ENCODE measurements at places on chromosomes 5 and 9.
A peak's percentile ranks its signal among the peaks of the same experiment; 100 is the strongest.

GRCh38 chr5:117551236-117551635, 976.6 kb upstream of the SEMA6A start:
- no peak for DNase-seq

DNA sequence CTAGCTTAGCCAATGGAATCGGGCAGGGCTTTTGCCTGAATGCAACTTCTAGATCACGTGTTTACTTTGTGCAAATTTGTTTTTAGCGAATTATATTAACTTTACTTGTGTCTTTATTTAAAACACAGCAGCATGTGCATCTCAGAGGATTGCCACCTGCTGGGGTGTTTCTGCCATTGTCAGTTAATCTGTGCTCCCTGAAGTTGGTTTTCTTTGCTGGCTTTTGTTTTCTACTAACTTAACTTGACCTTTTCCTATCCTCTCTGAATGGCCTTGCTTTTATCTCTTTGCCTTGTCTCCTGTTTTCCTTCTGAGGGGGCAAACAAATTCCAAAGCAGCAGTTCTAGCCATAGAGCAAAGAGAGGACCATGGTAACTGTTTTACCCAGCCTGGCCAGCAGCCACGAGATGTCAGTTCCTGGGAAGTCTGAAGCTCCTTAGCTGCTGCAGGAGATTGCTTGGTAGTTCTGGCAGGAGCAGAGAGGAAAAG, 67.6 kb downstream of the ARHGEF28 start:
- DNase-seq: no peak

DNA sequence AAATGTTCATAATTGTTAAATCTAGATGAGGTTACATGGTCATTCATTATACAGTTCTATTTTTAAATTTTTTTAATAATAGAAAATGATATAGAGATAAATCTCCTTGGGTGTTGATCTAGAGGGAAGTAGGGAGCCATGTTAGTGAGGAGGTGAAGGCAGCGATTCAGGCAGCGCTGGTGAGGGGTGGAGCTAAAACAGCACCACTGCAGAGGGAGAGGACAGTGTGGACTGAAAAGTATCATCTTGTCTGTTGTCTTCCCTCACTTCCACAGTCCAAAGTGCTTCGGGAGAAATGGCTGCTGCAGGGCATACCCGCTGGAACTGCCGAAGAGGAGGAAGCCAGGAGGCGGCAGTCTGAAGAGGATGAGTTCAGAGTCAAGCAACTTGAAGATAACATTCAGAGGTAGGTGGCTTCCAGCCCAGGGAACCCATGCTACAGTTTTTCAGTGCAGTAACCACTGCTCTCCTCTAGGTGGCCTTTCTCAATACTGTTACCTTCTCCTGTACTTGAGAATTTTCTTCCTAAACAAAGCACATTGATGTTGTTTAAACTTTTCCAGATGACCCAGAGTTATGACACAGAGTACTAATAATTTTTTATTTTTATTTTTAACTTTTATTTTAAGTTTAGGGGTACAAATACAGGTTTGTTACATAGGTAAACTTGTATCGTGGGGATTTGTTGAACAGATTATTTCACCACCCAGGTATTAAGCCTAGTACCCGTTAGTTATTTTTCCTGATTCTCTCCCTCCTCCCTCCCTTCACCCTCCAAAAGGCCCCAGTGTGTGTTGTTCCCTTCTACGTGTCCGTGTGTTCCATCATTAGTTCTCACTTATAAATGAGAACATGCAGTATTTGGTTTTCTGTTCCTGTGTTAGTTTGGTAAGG, 100.5 kb downstream of the PALM2AKAP2 start:
- DNase-seq: no peak

DNA sequence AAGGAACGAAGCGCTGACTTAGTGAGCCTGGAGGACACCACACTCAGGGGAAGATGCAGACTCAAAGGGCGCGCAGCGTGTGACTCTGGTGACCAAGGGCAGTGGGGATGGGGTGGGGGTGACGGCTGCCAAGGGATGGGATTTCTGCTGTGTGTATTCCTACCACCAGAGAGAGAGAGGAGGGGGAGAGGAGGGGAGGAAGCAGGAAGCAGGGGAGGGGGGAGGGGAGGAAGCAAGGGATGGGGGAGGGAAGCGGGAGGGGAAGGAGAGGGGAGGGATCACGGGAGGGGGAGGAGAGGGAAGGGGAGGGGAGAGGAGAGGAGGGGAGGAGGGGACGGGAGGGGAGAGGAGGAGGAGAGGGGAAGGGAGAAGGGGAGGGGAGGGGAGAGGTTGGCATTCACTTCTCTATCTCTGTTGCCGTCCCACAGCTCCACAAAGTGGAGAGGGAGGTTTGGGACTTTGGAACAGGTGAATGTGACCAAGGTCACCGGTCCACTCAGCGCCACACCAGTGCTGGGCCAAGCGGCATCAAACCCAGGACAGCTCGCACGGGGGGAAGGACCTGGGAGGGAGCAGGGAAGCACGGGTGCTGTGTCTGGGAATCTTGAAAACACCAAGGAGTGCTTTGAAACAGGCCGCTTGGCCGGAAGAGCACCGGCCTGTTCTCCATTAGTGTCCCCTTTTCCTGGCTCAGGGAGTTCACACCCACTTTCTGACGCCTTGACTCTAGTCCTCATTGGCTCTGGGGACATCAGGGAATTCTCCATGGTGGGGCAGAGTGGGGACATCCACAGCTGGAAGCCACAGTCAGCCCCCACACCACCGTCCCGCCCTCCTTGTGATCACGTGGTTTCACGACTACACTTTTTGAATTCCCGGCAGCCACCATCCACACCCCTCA, 77.4 kb downstream of the VAV2 start:
- DNase-seq: no peak

GRCh38 chr5:128353441-128354107, 184.5 kb downstream of the FBN2 start:
- no peak for DNase-seq

- DNase-seq: no peak
Measured at GRCh38 chr5:148620696-148621095, 33.6 kb downstream of the HTR4 start.

DNA sequence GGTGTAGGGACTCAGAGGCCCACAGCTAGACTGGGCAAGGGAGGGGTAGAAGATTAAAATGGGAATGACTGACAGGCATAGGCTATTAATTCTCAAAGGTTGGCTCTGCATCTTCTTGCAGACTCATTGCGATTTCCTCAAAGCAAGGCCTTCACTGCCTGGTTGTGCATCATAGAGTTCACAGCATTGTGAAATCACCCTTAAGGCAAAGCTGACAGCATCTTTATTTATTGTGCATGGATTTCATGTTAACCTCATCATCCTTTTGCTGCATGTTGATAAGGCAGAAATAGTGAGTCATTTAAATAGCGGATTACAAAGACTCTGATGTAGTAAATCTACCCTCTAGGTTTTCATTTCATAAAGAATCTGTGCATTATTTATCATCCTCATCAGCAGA, 13.6 kb upstream of the PALM2AKAP2 start:
- no peak for DNase-seq

GRCh38 chr9:459491-460444, 245.1 kb downstream of the DOCK8 start:
- DNase-seq: no peak

GRCh38 chr9:133612816-133613215, 3.6 kb upstream of the FAM163B start:
- no peak for DNase-seq

DNA sequence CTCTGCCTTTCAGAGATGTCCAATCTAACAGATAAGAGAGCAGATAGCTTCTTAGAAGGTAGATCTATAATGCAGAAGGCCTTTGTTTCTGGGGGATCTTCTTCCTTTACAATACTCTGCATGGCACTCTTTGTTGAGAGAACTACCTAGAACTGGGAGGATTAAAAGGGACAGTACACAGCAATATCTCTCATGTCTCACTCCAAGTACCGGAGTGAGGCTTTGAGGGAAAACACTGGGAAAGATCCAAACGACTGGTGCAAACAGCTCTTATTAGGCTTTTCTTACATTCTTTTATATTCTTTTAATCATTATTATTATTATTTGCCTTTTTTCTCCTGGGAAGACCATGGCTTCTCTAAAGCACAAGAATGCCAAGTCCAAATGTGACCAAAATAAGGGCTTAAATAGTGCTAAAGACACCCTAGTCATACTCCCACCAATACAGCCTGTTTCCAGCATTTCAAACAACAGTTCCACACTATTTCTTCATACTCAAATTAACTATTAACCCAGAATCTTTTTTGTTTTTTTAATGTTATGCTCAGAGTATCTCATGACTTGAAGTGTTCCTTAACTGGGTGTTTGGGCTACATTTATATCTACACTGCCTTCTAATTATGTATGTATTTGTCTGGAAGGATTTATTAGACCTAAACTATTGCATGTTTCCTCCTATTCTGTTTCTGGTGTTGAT, 52.7 kb downstream of the ABHD17B start:
- DNase-seq: no peak

- no peak for DNase-seq
Measured at GRCh38 chr9:81801190-81801589, 111.8 kb upstream of the TLE1 start.

- DNase-seq: no peak
Measured at GRCh38 chr9:131823701-131824146, 83.8 kb upstream of the RAPGEF1 start.

DNA sequence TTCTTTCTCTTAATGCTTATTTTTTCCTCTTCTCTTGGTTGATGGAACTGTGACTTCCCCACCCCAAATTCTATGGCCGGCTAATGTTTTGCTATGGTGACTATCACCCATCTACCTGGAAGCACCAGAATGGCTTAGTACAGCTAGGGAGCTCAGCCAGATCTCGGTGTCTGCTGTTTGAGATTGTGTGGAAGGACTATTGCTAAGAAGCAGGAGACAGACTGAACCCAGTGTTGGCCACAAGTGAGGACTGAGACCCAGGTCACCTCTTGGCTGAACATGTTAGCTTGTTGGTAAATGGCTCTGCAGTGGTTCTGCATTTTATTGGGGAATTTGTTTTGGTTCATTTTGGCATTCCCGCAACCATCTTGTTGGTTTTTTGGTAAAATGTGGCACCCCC, 2.7 kb downstream of the PRRC2B start:
- no peak for DNase-seq

DNA sequence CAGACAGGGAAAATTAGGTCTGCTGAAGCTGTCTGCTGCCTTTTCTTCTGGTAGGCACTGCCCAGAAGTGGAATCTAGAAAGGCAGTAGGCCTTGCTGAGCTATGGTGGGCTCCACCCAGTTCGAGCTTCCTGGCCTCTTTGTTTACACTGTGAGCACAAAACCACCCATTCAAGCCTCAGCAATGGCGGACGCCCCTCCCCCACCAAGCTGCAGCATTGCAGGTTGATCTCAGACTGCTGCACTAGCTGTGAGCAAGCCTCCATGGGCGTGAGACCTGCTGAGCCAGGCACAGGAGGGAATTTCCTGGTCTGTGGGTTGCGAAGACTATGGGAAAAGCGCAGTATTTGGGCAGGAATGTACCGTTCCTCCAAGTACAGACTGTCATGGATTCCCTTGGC, 18.5 kb downstream of the AGTPBP1 start:
- DNase-seq: peak; percentile 25

DNA sequence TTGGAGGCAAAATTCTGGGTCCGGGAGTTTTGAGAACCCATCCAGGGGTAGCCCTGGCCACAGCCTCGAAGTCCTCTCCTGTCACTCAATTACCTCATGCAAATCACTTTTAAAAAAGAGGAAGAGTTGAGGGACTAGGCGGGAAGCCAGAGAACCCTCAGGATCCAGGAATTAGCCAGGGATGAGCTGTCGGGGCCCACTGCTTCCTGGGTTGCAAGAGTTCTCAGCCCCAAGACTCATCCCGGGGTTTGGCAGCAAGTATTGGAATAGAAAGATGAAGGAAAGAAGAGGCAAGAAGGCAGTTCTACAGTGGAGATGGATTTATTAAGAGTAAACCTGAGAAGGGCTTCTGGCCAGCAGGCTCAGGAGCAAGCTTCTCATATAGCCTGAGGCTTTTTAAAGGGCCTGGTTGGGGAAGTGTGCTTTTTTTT, 25.6 kb downstream of the C9orf50 start:
- no peak for DNase-seq

DNA sequence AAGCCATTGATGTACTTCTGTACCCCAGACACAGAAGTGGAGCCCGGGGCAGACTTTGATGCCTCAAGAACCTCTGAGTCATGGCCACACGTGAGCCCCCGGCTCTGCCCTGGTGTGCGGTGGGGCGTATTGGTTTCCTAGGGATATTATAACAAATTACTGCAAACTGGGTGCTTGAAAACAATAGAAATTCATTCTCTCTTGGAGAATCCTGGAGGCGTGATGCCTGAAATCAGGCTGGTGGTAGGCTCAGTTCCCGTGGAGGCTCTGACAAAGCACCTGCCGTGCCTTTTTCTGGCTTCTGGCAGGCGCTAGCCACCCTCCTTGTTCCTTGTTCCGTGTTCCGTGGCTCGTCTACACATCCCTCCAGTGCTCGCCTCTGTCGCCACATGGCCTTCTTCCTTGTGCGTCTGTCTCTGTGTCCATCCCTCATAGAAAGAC, 24.2 kb downstream of the NEK6 start:
- no peak for DNase-seq

GRCh38 chr9:105216440-105217178, 27.8 kb upstream of the SLC44A1 start:
- no peak for DNase-seq

- DNase-seq: no peak
Measured at GRCh38 chr5:15159606-15160005, 288.0 kb upstream of the ANKH start.

GRCh38 chr9:130138171-130138653, 34.0 kb upstream of the NCS1 start:
- DNase-seq: no peak

- DNase-seq: no peak
Measured at GRCh38 chr5:143653256-143653655, 158.7 kb upstream of the HMHB1 start.

- no peak for DNase-seq
Measured at GRCh38 chr5:90326995-90327394, 82.6 kb downstream of the CETN3 start.

- no peak for DNase-seq
Measured at GRCh38 chr5:170483701-170484458, 19.9 kb upstream of the KCNIP1 start.

- no peak for DNase-seq
Measured at GRCh38 chr5:13505326-13505725, 439.2 kb downstream of the DNAH5 start.

- no peak for DNase-seq
Measured at GRCh38 chr5:2913281-2913680, 161.8 kb upstream of the IRX2 start.

DNA sequence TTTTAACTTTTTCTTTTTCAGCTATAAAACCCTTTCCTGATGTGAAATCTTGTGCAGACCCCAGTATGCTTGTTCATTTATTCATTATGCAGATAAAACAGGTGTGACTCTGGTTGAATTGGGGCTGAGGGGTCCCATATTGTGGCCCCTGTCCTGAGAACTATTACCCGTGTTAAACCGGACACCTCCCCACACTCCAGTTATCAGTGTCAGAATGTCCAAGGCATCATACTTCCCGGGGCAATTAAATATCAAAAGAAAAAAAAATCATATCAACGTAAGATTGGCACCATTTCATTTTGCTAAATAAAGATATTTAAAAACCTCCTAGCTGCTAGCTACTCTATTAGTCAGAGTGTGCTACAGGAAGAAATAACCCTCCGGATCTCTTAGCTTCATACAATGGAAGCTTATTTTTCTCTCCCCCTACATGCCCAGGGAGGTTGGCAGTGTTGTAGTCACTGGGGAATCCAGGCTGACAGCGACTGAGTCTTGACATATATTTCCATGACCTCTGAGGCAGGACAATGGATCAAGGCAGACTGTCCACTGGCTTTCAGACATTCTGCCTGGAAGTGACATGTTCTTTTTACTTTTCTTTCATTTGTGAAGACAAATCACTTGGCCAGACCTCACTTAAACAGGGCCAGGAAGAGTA, 170.0 kb downstream of the SEC61B start:
- no peak for DNase-seq

GRCh38 chr5:109273594-109273993, 136.2 kb downstream of the PJA2 start:
- no peak for DNase-seq

GRCh38 chr9:118929287-118929686, 439.9 kb downstream of the BRINP1 start:
- DNase-seq: no peak

Data from activated CD4-positive, alpha-beta T cell treated with anti-CD3 and anti-CD28 coated beads for 1 hour (primary cell).